ENCODE measurements at places on chromosomes 12 and 14.

DNA sequence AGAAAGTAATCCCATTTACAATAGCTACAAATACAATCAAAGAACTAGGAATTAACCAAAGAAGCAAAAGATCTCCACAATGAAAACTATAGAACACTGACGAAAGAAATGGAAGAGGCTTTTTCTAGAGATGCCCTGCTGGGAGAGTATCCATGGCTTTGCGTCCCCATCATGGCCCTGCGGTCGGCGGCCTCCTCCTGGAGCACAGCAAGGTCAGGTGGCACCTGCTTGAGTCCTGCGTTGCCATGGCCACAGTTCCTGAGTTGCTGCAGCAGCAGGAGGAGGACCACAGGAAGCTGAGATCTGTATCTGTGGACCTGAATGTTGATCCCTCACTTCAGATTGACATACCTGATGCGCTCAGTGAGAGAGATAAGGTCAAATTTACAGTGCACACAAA is 143.5 kb downstream of the SLC5A8 start:
- DNase-seq, result no peak

- DNase-seq, result no peak
These were observed 7.4 kb upstream of the KRT2 start for GRCh38 chr12:52659395-52659794.

DNA sequence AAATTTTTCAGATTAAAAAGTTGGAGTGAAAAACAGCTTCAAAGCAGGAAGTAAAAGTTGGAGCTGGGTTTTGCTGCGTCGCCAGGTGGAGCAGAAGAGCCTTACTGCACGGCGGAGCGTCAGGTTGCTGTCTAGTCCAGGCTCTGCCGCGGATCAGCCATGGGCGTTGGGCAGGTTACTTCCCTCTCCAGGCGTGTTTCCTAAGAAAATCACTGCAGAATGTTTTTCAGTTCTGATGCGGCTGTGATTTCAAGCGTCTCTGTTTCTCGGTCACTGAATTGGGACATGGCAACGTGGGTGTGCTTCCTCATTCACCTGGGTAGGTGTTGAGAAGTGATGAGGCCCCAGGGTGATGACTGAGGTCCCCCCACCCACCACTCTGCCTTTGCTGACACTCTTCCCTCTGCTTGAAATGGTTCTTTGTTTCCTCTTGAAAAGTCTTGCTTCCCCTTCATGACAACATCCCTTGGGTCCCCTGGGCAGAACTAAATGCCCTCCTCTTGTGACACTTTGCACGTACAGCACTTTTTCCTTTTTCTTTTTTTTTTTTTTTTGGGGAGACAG is 7.6 kb downstream of the EVL start:
- no peak for DNase-seq

GRCh38 chr14:21866479-21866878 is 192.9 kb upstream of the OR4E1 start:
- no peak for DNase-seq

DNA sequence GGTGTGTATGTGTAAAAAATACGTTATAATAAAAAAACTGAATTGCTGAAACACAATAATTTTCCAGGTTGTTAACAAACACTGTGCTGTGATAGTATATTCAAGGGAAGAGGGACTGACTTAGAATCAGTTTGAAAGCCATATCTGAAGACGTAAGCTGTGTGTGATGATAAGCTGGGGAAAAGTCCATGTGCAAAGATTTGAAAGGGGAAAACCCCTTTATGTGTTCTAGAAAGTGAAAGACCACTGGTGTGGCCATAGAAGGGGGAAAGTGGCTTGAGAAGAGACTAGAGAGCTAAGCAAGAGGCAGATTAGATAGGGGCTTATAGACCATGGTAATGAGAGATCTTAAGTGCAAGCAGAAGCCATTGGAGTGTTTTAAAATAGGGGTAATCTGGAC is 195.9 kb upstream of the GZMB start:
- no peak for DNase-seq

DNA sequence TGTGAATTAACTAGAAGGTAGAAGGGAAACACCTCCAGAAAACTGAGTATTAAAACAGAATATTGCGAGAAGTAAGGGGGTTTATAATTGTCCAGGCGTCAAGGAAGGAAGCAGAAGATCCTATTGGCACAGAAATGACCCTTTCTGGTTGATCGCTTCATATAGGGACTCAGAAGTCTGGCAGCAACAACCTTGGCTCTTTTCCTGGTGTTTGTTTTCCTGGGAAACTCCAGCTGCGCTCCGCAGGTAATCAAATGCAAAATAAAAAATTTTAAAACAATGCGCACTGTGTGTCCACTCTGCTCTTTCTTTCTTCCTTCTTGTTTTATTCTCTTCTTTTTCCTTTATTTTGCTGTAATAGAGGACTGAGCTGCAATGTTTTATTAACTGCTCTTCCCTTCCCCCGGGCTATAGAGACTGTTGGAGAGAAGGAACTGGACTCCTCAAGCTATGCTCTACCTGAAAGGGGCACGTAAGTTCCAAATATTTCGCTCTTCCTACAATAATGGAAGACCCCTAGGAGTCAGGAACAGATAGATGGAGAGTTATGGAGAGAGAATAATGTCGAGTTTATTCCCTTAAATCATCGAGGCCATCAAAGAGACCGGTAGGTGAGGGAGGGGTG is 737 bp downstream of the SPX start:
- no peak for DNase-seq

GRCh38 chr12:120262852-120263747 is 2.4 kb downstream of the PXN start:
- DNase-seq, result no peak

DNA sequence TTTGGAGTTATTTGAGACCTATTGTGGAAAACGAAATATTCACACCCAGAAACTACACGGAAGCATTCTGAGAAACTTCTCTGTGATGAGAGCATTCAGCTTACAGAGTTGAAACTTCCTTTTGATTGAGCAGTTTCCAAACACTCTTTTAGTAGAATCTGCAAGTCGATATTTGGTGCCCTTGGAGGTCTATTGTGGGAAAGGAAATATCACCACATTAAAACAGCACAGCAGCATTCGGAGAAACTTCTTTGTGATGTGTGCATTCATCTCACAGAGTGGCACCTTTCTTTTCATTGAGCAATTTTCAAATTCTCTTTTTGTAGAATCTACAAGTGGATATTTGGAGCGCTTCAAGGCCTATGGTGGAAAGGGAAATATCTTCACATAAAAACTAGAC is 595.7 kb upstream of the ALG10B start:
- no peak for DNase-seq

GRCh38 chr14:97485201-97485600 is 688.0 kb downstream of the VRK1 start:
- DNase-seq, result no peak

DNA sequence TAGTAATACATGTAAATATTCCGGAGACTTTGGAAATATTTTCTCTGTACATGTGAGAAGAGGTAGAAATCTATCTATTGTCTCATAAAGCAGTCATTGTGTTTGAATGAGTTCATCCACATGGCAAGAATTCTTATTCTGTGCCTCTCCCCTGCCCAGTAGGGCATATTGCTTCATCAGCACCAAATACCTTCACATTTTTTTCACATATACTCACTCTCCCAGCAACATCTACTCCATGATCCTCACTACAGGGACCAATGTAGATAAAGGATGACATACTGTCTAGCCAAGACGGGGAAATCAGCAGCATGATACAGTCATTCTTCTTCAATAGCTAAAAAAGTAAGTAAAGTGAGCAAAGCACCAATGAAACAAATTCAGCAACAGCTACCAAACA is 1.3 kb upstream of the TAS2R14 start:
- DNase-seq, result no peak

DNA sequence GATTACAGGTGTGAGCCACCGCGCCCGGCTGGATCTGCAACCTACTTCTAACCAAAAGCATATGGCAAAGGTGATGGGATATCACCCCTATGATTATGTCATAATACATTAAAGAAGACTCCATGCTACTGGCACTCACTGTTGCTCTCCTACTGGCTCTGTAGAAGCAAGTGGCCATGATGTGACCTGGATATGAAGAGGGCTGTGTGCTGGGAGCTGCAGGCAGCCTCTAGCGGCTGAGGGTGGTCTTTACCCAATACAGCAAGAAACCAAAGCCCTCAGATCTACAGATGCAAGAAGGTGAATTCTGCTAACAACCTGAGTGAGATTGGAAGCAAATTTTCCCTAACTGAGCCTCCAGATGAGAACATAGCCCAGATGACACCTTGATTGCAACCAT is 34.2 kb upstream of the TRIM9 start:
- DNase-seq, result no peak

DNA sequence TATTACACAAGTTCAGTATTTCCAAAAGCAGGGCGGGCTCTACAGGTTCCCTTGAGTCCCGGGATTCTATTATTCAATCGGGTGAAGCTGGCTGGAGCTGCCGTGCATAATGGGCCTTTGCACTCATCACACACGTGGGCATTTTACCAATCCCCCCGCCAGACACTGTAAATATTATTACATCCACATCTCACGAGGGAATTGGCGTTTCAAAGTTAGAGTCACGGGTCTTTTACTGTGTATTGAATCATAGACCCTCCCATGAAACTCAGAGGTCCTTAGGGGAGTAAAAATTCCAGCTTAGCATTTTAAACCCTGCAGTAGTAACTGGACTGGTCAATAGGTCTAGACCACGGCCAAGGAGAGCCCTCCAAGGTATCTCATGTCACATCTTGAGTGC is 70.3 kb downstream of the MAP1LC3B2 start:
- DNase-seq, result no peak

- DNase-seq, result no peak
These were observed 53.4 kb downstream of the RCOR1 start for GRCh38 chr14:102645746-102646440.

DNA sequence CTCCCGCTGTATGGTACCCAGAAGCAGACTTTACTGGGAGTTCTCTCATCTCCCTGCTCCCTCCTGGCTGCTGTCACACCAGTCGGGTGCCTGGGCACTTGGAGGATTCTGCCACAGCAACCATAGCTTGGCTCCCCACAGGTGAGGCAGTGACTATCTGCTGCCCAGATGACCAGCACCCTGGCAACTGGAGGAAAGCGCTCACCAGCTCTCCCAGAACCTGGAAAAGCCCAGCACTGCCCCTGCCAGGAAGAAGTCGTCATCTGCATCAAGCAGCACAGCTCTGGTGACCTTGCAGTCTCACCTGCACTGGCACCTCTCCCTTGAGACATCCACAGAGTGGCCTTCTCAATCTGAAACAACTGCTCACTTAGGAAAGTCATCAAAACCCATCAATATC is 31.9 kb upstream of the TC2N start:
- DNase-seq, result no peak

DNA sequence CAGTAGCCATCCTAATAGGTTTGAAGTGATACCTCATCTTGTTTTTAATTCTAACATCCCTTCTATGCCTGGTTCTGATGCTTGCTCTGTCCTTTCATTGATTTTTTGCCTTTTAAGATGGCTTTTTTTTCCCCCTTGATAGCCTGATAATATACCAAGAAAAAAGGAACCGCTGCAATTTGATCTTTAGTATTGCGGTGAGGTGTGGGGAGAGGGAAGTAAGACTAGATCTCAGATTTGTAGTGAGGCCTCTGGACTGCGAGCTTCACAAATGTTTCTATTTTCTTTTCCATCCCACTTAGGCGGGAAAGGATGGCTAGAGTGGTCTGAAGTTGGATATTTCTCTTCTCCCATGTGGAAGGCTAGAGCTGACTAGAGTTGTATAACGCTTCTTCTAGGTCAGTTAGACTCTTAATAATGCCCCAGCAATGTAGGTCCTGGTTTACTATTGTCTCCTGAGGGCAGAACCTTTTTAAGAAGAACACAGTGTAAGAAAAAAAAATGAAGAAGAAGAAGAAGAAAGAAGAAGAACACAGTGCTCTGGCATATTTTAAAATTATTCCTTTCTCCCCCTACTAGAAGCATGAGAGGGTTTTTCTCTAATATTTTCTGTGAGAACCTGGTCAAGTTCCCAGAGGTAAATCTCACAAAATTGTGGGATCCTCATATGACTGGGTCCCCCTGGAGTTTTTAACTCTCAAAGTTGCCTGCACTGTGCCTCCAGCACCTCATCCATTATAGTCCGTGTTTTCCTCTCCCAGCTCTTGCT is 11.9 kb upstream of the KLRB1 start:
- DNase-seq, result no peak

- no peak for DNase-seq
These were observed 21.5 kb downstream of the ANAPC5 start for GRCh38 chr12:121330692-121331091.

GRCh38 chr12:109767991-109768900 is 54.6 kb downstream of the FAM222A start:
- no peak for DNase-seq

GRCh38 chr14:73814153-73814552 is 37.5 kb upstream of the PTGR2 start:
- no peak for DNase-seq

- no peak for DNase-seq
These were observed 294.5 kb downstream of the KSR2 start for GRCh38 chr12:117674313-117674712.

DNA sequence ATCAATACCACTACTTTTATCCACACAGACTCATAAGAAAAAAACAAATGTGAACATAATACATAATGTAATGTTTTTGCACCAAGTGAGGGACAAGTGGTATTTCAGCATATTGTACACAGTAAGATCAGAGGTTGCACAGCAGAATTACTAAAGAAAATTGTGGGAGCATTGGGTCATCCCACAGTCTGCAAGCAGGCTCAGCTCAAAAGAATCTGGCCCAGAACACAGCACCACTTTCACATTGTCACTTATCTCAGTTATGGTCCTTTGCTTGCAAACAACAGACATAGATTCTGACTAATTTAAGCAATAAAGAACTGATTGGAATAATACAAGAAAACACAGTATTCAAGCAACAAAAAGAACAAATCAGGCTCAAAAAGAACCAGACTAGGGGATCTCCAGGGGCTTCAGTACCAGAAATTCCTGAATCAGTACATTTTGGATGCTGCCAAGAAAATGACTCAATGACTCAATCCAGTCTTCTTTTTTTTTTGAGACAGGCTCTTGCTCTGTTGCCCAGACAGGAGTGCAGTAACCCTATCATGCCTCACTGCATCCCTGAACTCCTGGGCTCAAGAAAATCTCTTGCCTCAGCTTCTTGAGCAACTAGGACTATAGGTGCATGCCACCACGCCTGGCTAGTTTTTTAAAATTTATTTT is 42.9 kb upstream of the EEA1 start:
- no peak for DNase-seq

Data from activated CD4-positive, alpha-beta T cell treated with anti-CD3 and anti-CD28 coated beads for 24 hours (primary cell).